SK-N-SH (cell line): ENCODE measurements at places on chromosomes 4 and X.

DNA sequence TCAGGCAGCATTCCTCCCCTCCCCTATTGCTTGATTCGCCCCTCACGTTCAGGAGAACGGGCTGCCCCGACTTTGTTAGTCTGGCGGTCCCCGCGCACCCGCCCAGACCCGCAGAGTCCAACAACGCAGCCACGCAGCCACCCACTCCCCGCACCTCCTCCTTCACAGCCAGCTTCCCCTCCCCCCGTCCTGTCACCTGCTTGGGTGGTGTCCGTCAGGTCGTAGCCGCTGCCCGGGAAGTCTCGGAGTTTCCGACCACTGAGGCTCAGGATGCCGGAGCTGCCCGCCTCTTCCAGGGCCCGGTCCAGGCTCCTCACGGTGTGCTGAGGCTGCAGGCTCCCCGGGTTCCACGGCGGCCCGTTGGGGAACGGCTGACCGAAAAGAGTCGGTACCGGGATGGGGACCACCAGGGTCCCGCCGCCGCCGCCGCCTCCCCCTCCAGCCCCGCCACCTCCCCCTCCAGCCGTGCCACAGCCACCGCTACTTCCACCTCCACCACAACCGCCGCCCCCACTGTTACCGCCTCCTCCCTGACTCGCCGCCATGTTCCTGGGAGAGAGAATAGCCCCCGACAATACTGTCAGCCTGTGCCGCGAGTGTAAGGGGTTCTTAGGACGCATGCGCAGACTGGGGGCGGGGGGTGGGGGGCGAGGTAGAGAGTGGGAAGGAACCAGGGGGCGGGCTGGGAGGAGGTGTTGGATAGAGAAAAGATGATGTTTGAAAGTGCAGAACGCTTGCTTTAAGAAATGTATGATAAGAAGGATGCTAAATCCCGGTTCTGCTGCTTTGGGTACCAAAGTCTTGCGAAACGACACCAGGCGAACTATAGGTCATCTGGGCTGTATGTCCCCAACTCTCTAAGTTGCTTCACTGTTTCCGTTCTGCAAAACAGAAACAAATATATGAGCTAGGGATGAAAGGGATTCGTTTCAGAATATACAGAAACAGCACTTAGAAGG is at the start of gene LRCH2:
Gene LRCH2, minus strand, starts transcription at position 600 of the 959 bp plus-strand sequence. Its CDS starts 55 bp downstream, at position 545.
- no peaks in the 10 kb centered on the region for H3K27me3 ChIP-seq
- H3K36me3 ChIP-seq = no peaks in the 10 kb centered on the region
- peak within 1 kb of the TSS; percentile 23; the same call in 1 of the 2 replicates for H3K27ac ChIP-seq
- peak within 1 kb of the TSS; percentile 72 for H3K4me3 ChIP-seq

DNA sequence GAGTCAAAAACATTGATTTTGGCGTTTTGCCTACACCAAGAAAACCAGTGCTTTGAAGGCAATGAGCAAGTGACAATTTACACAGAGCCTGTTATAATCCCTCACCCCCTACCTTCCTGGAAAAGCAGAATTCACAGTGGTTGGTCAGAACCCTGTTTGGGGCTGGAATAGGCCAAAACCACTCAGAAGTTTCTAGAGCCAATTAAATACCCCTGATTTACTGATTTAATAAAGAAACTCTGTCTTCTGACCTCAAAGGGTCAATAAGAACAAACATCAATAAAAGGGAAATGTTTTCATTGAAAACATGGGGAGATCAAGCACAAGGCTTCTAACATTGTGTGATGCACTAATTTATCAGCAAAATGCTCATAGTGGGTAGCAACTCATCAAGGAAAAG is 116.3 kb downstream of the UNC5C start:
- no peaks in the 10 kb centered on the region for H3K27me3 ChIP-seq
- DNase-seq = no peak
- no peaks in the 10 kb centered on the region for H3K36me3 ChIP-seq
- no peak overlapping the region for H3K4me3 ChIP-seq
- no peak overlapping the region for H3K27ac ChIP-seq

GRCh38 chrX:310621-311155 is 7.9 kb downstream of the GTPBP6 start:
- H3K36me3 ChIP-seq = peaks cover 16% of the 10 kb centered on the region
- no peak overlapping the region for H3K4me3 ChIP-seq
- H3K27ac ChIP-seq = no peak overlapping the region
- H3K4me1 ChIP-seq = no peaks in the 10 kb centered on the region
- H3K27me3 ChIP-seq = no peaks in the 10 kb centered on the region

DNA sequence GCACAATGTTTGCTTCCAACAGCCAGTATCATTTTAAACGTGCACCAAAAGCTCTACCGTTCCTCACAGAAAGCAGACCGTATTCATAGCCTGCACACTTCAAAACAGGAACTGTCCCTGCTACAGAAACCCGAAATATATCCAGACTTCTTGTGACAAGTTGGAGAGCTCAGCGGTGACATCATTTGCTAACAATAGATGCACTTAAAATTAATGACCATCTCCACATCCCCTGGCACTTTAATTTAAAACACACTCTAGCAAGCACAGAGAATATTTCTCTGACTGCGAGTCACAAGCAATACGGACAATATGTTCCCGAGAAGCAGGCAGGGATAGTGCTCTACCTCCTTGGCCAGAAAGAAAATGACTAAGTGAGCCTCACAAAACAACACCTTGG is 2.5 kb downstream of the NYX start:
- H3K27me3 ChIP-seq = peaks cover 5% of the 10 kb centered on the region; the same call in 1 of the 2 replicates
- H3K4me1 ChIP-seq = no peaks in the 10 kb centered on the region
- H3K27ac ChIP-seq = peak overlapping the region; percentile 16; the same call in 1 of the 2 replicates

- no peak overlapping the region for H3K4me3 ChIP-seq
- no peak overlapping the region for H3K27ac ChIP-seq
- peaks cover 86% of the 10 kb centered on the region for H3K36me3 ChIP-seq
- no peak for DNase-seq
- no peaks in the 10 kb centered on the region for H3K4me1 ChIP-seq
Observed at GRCh38 chr4:39502019-39502663, 25.1 kb downstream of the UGDH start.

- no peaks in the 10 kb centered on the region for H3K27me3 ChIP-seq
- no peak overlapping the region for H3K4me3 ChIP-seq
- H3K36me3 ChIP-seq = no peaks in the 10 kb centered on the region
- no peaks in the 10 kb centered on the region; the same call in 1 of the 2 replicates for H3K4me1 ChIP-seq
- no peak for DNase-seq
Observed at GRCh38 chr4:92519727-92520126, 216.0 kb downstream of the GRID2 start.

GRCh38 chr4:26248647-26249046 is 72.2 kb upstream of the RBPJ start:
- H3K4me3 ChIP-seq = no peak overlapping the region
- DNase-seq = peak; percentile 46
- H3K27ac ChIP-seq = no peak overlapping the region
- H3K36me3 ChIP-seq = no peaks in the 10 kb centered on the region
- no peaks in the 10 kb centered on the region; the same call in 1 of the 2 replicates for H3K4me1 ChIP-seq

DNA sequence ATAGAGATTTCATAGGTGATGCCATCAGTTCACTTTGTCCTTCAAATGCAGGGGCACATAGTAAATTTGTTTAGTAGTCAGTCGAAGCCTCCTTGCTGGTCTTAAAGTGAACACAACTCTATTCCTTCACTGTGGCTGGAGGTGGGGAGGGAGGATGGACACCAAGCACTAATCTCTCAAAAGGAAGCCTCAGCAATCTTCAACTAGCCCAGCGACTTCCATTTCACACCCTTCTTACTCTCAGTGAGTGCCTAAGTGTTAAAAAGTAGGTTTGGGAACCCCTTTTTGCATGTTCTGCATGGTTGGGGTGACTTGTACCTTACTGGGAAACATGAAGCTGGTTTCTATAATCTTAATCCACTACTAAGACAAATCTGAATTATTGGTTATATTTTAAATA is 96.0 kb upstream of the GUCY1A1 start:
- no peaks in the 10 kb centered on the region for H3K27me3 ChIP-seq
- DNase-seq = no peak
- peaks cover 17% of the 10 kb centered on the region for H3K4me1 ChIP-seq
- H3K4me3 ChIP-seq = no peak overlapping the region

DNA sequence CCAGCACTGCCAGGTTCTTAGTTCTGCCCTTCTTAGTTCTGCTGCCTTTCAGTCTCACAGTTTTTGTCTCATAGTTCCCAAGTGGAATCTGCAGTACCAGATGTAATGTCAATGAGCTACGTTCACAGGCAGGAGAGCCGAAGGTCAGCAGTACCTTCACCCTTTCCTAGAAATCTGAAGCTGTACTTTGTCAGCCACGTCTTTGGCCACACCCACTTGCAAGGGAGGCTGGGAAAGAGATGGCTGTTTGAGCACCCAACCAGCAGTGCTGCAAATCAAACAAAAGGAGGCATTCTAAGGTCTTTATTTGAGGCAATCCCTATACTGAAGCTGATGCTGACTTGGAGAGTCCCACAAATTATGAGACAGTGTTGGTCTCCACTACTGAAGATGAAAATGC is 199.1 kb upstream of the NPY2R start:
- no peaks in the 10 kb centered on the region; the same call in 1 of the 2 replicates for H3K4me1 ChIP-seq
- no peak for DNase-seq
- H3K36me3 ChIP-seq = no peaks in the 10 kb centered on the region
- no peak overlapping the region for H3K4me3 ChIP-seq

- no peak for DNase-seq
- H3K4me1 ChIP-seq = no peaks in the 10 kb centered on the region
Observed at GRCh38 chr4:3874028-3874415, 107.8 kb downstream of the ADRA2C start.

DNA sequence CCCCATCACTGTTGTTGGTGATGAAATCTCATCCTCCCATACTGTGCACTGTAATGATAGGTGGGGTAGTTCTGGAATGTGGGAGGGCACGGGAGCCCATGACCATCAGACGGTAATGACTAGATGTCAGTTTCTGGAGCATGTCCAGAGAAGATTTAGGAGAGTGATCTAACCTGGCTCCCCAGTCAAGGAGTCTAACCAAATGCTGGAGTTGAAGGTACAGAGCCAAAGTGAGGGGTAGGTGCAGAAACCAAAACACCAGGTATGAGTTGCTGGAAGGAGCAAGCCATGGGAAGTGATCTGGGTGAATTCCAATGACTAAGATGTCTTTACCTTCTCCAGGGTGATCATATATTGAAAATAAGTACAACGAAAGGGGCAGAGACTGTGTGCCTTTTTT is 296.9 kb downstream of the INPP4B start:
- H3K4me3 ChIP-seq = no peak overlapping the region
- H3K27me3 ChIP-seq = no peaks in the 10 kb centered on the region
- no peak for DNase-seq
- no peaks in the 10 kb centered on the region for H3K4me1 ChIP-seq

- DNase-seq = peak; percentile 23
- H3K36me3 ChIP-seq = no peaks in the 10 kb centered on the region
- H3K4me1 ChIP-seq = peaks cover 2% of the 10 kb centered on the region; the same call in 1 of the 2 replicates
- peaks cover 33% of the 10 kb centered on the region; the same call in 1 of the 2 replicates for H3K27me3 ChIP-seq
Observed at GRCh38 chr4:163554870-163555465, 60.5 kb downstream of the TMA16 start.

- H3K36me3 ChIP-seq = no peaks in the 10 kb centered on the region
- no peak for DNase-seq
- no peak overlapping the region for H3K4me3 ChIP-seq
- H3K27ac ChIP-seq = no peak overlapping the region
Observed at GRCh38 chr4:182928061-182928460, 10.9 kb upstream of the DCTD start.

DNA sequence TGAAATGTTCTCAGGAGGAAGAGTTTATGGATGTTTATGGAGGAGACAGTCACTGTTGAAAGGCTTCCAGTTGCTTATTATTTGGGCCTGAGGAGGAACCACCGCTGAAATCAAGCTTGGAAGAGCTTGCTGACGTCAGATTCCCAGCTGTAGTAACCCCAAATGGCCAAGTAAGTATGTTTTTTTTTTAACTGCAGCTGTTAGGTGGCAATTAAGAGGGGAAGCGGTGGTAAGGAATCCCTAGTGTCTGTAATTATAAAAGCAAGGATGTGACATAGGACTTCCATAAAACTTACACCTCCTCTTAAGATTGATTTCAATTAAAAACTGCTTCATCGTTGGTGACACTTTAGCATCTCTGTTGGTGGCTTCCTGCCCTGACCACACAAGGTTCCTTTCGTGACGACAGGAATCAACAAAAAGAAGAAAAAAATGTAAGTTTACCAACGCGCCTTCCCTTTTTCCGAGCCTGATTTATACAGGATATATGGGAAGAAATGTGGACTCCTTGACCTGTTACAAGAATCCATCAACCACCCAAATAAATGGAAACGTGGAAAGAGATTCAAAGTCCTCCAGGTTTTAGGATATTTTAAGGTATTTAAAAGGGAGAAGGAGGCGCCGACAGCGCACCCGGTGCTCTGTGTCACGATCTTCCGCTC is 884 bp downstream of the RELL1 start:
- H3K27ac ChIP-seq = peak overlapping the region; percentile 76
- H3K4me1 ChIP-seq = peaks cover 3% of the 10 kb centered on the region; the same call in 1 of the 2 replicates
- H3K36me3 ChIP-seq = no peaks in the 10 kb centered on the region
- H3K27me3 ChIP-seq = no peaks in the 10 kb centered on the region

GRCh38 chr4:10831727-10832408 is 147.3 kb upstream of the CLNK start:
- H3K27ac ChIP-seq = no peak overlapping the region
- DNase-seq = no peak
- H3K36me3 ChIP-seq = no peaks in the 10 kb centered on the region
- no peak overlapping the region for H3K4me3 ChIP-seq
- no peaks in the 10 kb centered on the region for H3K27me3 ChIP-seq

DNA sequence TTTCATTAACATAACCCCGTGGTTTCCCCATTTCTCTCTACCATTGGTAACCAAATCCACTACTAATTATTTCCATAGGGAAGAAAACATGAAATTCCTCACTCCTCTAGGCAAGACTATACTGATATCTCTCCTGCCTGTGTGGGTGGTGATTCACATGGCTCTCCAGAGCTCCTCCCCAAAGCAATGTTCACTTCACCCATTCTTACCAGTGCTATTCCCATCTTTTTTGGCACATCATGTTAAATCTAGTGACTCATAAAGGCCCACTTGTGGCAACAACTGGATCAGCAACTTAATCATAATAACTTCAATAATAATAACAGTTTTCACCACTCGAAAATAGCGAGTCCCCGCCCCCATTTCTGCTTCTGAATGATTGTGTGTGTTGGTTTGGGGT is 6.1 kb upstream of the HCCS start:
- no peaks in the 10 kb centered on the region; the same call in none of the 2 replicates for H3K4me1 ChIP-seq
- no peaks in the 10 kb centered on the region for H3K36me3 ChIP-seq
- H3K27me3 ChIP-seq = no peaks in the 10 kb centered on the region
- no peak for DNase-seq
- no peak overlapping the region for H3K4me3 ChIP-seq

- DNase-seq = no peak
- H3K36me3 ChIP-seq = no peaks in the 10 kb centered on the region
- peaks cover 66% of the 10 kb centered on the region for H3K27me3 ChIP-seq
- no peak overlapping the region for H3K4me3 ChIP-seq
Observed at GRCh38 chr4:133152831-133153481, 3.9 kb downstream of the PCDH10 start.

DNA sequence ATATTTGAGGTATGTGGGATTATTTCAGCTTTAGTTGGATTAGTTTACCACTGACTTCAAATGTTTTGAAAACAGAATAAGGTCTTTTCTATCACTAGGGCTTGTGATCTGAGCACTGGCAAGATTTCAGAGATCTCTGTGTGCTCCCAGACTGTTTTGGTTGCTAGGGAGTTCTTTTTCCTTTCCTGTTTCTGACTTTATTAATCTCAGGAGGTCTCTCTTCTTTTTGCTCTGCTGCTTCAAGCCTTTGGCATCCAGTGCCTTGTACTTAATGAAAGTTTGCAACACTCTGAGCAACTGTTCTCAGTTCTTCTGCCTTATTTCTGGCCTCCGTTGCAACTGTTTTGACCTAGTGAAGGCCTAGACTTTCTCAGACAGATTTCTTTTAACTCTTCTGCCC is 32.1 kb upstream of the PAQR3 start:
- no peaks in the 10 kb centered on the region for H3K4me1 ChIP-seq
- no peak overlapping the region for H3K4me3 ChIP-seq
- H3K36me3 ChIP-seq = no peaks in the 10 kb centered on the region

GRCh38 chr4:529563-529962 is 30.6 kb downstream of the PIGG start:
- peaks cover 80% of the 10 kb centered on the region for H3K36me3 ChIP-seq
- H3K27me3 ChIP-seq = no peaks in the 10 kb centered on the region
- DNase-seq = no peak
- H3K4me3 ChIP-seq = no peak overlapping the region
- no peaks in the 10 kb centered on the region for H3K4me1 ChIP-seq
